ENCODE measurements at places on chromosomes 5 and 9. TPM values are rescaled to one million over a fixed set of nuclear protein-coding genes. Genes with fewer than 3 reads are reported as not detected.

Gene PCDHA6
- not detected for polyA plus RNA-seq

Gene WNT8A
- not detected for polyA plus RNA-seq

Gene ITGA2
- not detected for polyA plus RNA-seq

Gene TXNDC8
- polyA plus RNA-seq: not detected

Gene MYOZ3
- polyA plus RNA-seq: not detected

Gene IL7R
- polyA plus RNA-seq: 15.1 TPM

Gene C9orf50
- polyA plus RNA-seq: not detected

Gene IFNA21
- polyA plus RNA-seq: not detected

Gene CDC25C
- polyA plus RNA-seq: not detected

Gene F2RL2
- 0.11 TPM for polyA plus RNA-seq

Gene FOXD4
- polyA plus RNA-seq: not detected

Gene LCN9
- polyA plus RNA-seq: not detected

Gene GABRB2
- polyA plus RNA-seq: not detected
